ENCODE measurements at places on chromosomes 2 and 18.

DNA sequence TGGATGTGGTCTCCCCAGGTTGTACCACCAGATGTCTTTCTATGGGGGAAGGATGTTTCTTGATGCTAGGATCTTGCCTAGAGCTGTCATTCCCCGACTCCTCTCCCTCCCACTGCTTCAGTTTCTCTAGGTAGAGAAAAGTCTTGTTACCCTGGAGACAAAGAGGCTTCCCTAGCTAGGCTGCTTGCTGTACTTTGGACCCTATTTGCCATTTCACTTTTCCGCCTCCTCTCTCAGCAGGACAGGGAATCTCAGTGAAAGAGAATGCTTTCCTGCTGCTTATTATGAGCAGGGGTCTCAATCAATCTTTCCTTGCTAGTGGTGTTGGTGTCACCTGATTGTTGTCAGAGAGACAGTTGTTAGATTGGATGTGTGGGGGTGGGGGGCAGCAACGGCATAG lies 818.8 kb upstream of the GYPC start:
- DNase-seq, result peak; percentile 8

GRCh38 chr2:96105994-96106715 lies 10.2 kb downstream of the ADRA2B start:
- no peak for DNase-seq

GRCh38 chr2:157185476-157186227 lies 71.9 kb upstream of the GALNT5 start:
- no peak for DNase-seq

GRCh38 chr2:62489162-62489561 lies 16.8 kb downstream of the TMEM17 start:
- DNase-seq, result no peak

DNA sequence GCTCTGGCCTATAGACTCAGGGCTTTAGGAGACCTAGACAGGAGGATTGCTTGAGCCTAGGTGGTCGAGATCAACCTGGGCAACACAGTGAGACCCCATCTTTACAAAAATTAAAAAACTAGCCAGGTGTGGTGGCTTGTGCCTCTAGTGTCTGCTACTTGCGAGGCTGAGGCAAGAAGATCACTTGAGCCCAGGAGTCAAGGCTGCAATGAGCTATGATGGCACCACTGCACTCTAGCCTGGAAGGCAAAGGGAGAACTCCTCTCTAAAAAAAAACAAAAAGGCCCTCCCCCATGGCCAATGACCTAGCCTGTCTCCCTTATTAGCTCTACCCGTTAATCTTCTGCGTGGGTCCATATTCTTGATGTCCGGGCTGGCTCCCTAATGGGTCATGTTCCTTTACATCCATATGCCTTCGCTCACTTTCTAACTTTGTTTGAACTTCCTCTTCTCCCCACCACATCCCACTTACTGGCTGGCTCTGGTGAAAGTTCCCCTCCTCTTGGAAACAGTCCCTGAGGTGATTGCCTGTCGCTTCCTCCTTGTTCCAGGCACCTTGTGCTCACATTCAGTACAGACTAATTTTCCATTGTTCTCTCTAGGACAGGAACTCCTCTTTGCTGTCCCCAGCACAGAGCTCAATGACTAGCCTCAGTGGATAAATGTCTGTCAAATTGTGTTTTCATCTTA lies 103.0 kb downstream of the AFF3 start:
- DNase-seq, result no peak
